ENCODE measurements at places on chromosomes 13 and 19. TPM values are rescaled to one million over a fixed set of nuclear protein-coding genes. Genes with fewer than 3 reads are reported as not detected.

GRCh38 chr13:40191186-40191980, 475.1 kb downstream of the FOXO1 start:
- DNase-seq, result no peak

DNA sequence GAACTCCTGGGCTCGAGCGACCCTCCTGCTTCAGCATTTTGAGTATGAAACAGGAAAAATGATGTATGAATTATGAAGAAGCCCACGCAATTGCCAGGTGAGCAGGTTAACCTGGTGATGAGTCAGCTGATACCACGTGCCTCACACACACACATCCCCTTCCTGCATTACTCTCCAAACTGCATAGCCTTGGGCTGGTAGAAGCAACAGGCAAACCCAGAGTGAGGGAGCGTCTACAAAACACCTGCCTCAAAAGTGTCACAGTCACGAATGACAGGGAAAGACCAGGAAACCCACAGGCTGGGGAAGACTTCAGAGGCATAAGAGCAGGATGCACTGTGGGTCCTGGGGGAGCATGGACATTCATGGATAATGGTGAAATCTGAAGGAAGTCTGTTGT, 192.8 kb upstream of the IRS2 start:
- DNase-seq, result no peak

GRCh38 chr19:10835089-10835753, 791 bp downstream of the TMED1 start:
- DNase-seq, result no peak

DNA sequence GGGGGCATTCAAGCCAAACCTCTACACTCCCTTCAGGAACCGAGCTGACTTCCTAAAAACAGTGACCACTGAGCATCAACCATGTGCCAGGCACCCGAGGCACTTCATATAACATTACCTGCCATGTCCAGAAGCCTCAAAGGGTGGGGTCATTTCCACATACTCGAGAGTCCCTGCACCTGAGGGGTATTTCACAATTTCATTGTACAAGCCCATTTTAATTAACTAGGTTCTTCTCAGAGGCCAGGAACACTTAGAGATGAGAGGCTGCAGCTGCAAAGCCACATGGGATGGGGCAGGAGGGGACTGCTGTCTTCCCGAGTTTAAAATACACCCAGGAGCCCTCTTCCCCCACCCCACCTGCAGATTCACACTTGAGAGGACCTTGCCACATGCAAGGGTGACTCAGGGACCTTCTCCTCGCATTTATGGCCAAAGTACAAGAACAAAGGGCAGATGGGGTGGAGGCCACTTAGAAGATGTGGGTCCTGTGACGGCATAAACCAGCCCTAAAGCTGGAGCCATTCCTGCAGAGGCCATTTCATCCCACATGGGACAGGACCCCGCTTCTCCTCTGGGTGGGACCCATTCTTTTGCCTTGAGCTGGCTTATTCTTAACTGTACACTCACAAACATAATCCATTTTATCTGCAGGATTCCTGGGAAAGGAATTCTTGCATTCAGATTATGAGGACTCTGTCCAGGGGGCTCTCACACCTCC, 43.9 kb downstream of the RAB20 start:
- DNase-seq, result peak; percentile 38

- DNase-seq, result no peak
These were observed 73.4 kb upstream of the POMP start for GRCh38 chr13:28585561-28585960.

DNA sequence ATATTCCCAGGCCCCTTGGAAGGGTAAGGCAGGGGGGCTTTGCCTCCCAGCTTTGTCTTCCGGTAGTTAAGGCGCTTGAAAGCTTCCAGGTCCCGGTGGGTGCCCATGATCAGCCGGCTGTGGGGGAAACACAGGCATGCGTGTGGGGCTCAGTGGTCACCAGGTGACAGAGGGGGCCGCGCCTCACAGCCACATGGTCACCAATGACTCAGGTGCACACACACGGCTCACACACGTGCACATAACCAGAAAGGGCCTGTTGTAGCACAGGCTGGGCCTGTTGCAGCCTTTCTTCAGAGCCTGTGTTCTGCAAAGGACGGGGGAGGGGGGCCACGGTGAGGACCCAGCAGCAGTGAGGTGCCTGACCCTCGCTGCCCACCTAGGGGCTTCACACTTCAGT, 5.9 kb downstream of the NANOS3 start:
- no peak for DNase-seq

ZIM2 gene
- 0.32 TPM for total RNA-seq

EBI3 gene
- total RNA-seq, result 3.7 TPM

RAB20 gene
- 22.4 TPM for total RNA-seq

SCEL gene
- not detected for total RNA-seq

CLDN10 gene
- total RNA-seq, result 0.66 TPM

GPR12 gene
- not detected for total RNA-seq
